Natural killer cell treated with Interleukin-12 subunit alpha and Interleukin-12 subunit beta and Interleukin-15 and Interleukin-18, amount 100 ng/mL, for 72 hours (primary cell): ENCODE measurements at places on chromosomes 12 and 14. TPM values are rescaled to one million over a fixed set of nuclear protein-coding genes. Genes with fewer than 3 reads are reported as not detected.

The TEX22 gene
- 2.7 TPM for total RNA-seq

The NELL2 gene
- total RNA-seq, result 2.6 TPM

The ALDH1L2 gene
- 0.29 TPM for total RNA-seq

The JAG2 gene
- total RNA-seq, result 7.1 TPM

The CCNT1 gene
- total RNA-seq, result 64.0 TPM

The AQP6 gene
- not detected for total RNA-seq

The DTX1 gene
- total RNA-seq, result not detected

The HOXC5 gene
- total RNA-seq, result not detected

The LRCOL1 gene
- total RNA-seq, result not detected

The CISTR gene
- not detected for total RNA-seq

The TCHP gene
- total RNA-seq, result 20.5 TPM

The NEUROD4 gene
- total RNA-seq, result not detected
